ENCODE measurements at places on chromosomes 7 and 10.

DNA sequence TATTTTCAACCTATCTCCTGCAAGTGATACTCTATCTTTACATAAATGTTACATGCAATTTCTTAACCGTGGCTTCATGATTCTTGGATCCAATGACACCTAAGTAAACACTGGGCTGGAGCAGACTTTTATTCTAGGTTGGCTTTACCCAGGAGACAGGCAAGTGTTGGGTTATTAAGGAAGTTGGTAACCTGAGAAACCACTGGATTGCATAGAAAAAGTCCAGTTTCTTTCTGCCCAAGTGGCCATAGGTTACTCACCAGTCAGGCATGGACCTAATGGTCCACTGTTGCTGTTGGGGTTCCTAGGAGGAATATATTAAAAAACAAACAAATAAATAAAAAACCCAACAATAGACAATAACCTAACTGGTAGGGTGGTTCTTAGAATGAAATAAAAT, 112.8 kb downstream of the SEMA3D start:
- DNase-seq: no peak

DNA sequence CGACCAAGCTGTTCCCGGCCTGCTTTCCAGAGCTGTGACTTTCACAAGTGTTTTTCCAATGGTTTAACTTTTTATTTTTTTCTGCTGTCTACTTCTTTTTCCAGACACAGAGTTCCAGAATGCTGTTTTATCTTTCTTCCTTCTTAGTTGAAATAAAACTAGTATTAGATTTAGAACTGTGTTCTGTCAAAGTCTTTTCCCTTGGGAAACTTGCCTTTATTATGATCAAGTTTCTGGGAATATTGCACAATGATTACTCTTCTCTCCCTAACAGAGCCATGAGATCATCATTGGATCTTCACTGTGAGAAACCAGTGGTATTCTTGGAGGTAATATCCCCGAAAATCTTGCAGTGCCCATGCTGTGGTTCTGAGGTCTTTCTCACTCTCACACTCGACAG, 104.9 kb upstream of the KCND2 start:
- DNase-seq: no peak

- no peak for DNase-seq
Measured at GRCh38 chr7:80410081-80410480, 101.8 kb downstream of the GNAT3 start.

DNA sequence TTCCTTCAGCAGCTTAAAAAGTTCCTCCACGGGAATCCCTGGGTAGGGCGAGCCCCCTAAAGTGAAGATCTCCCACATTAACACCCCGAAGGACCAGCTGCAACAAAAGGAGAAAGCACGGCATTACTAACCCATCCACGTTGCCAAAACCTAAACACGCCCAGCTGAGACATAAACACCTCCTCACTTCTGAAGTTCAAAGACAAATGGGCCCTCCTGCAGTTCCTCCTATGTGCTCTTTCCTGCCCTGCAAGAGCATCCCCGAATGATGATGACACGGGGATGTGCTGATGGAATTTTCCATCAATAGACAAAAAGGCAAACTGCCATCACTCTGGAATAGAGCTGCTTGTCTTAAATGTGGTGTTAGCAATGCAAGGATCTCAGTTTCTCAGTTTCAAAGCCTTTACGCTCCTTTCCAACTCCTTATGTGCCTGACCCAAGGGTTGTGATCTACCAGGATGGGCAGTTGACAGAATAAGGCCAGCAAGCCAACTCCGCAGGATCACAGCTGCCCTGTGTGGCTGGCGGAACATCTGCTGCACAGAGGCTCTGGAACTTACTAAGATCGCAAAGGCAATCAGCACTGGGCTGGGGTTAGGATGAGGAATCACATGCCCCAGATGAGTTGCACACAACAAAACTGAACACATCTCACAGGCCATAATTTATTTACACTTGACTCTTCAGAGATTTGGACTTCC, 112.7 kb downstream of the FGFR2 start:
- no peak for DNase-seq

GRCh38 chr7:24574386-24574785, 1.1 kb downstream of the PALS2 start:
- DNase-seq: no peak

GRCh38 chr10:69044546-69044945, 43.4 kb upstream of the SRGN start:
- no peak for DNase-seq

DNA sequence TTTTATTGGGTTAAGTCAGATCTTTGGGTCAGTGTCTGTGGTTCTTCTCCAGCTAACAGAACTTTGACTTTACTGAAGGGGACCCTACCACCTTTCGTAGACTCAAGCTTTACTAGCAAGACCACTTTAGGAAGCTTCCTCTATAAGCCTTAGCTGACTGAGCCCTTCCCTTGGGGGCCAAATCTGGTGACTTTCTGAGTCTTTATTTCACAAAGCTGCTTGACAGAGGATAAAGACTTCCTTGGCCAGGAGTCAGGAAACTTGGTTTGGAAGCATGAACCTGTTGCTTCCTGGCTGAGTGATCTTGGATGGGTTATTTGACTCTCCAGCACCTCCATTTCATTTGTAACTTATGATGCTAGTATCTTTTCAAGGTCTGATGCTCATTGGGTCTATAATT, 466.7 kb downstream of the TYW1 start:
- DNase-seq: no peak

DNA sequence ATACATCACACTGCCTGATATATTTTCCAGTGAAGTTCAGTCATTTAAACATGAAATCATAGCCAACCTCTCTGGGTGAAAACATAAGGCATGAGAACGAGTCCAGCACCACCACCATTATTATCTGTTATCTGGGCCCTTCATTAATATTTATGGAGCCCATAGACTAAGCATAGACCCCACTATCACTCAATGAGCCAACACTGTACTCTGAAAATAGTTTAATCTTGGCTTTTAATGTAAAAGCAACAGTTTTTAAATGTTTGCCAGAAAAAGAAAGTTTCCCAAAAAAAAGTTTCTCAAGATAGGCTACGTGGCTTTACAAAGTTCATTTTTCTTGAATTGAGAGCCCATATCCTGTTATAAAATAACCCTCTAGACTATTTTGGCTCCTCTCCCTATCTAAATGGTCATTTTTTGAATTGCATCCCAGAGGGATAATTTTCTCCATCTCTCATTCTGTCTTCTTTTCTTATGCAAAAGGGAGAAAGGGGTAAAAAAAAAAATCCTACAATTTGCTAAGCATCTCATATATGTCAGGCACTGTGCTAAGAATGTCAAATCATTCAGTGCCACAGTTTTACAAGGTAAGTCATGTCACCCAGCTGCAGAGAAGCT, 66.1 kb downstream of the FZD1 start:
- DNase-seq: no peak

DNA sequence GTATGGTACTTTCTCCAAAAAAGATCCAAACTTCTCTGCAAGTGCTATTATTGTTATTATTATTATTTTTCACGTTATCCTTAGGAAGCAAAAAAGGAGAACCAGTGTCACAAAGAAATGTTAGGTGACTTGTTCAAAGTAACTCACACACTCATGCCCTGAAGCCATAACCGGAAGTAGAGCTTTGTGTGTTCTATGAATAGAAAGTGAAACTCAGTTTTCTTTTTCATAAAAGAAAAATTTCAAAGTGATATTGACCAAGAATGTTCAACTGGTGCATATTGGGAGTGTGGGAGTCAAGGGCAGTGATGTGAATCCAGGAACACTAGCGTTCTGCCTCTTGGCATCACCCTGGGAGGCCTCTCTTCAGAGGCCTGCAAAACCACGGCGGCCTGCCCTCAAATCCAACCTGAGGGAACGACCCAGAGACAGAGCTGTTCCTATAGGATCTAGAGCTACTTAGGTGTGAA, 106.1 kb downstream of the PRKCQ start:
- DNase-seq: peak; percentile 30

All from activated T-cell treated with anti-CD3 and anti-CD28 coated beads for 48 hours (primary cell).